Aorta (tissue), 5 donors: ENCODE measurements at places on chromosomes 2 and 18. TPM values are rescaled to one million over a fixed set of nuclear protein-coding genes. Genes with fewer than 3 reads are reported as not detected.

The TMEM247 gene
- total RNA-seq, result not detected

The ARHGAP28 gene
- 3.5 TPM for total RNA-seq

DNA sequence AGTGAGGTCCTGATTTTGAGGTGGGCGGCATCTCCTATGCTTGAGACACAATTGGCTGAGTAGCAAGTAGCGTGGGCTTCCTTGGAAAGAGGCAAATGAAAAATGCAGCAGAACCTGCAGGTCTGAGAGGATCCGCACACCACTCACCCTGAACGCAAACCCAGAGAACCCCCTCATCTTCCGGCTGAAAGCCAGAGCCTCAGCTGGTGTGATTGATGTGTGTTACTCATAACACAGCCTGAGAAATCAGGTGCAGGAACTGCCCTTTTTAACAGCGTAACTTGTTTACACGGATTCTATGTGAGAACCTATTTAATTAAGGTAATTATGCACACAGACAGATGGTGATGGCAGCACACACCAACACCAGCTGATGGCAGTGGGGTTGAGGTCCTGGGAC lies 123.4 kb downstream of the MRO start:
- H3K27ac ChIP-seq, result no peak overlapping the region
- H3K36me3 ChIP-seq, result no peaks in the 10 kb centered on the region
- no peaks in the 10 kb centered on the region for H3K4me1 ChIP-seq
- no peaks in the 10 kb centered on the region for H3K27me3 ChIP-seq
- no peak overlapping the region for H3K4me3 ChIP-seq

DNA sequence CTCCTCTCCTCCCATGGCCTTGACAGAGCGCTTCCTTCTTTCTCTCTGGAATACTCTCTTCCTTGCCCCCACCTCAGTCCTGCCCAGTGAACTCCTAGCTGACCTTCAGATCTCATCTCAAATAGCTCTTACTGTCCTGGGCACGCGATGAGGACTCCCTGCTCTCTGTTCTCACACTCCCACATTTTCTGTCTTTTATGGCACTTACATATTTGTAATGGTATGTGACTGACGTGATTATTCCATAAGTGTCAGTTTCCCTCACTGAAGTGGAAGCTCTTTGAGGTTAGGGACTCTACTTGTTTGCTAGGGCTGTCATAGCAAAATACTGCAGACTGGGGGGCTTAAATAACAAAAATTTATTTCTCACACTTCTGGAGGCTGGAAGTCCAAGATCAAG lies 1.7 kb upstream of the DYSF start:
- no peak overlapping the region for H3K4me3 ChIP-seq
- no peak for DNase-seq
- no peaks in the 10 kb centered on the region for H3K4me1 ChIP-seq
- peaks cover 1% of the 10 kb centered on the region for H3K36me3 ChIP-seq
- H3K27ac ChIP-seq, result no peak overlapping the region
- H3K27me3 ChIP-seq, result no peaks in the 10 kb centered on the region

DNA sequence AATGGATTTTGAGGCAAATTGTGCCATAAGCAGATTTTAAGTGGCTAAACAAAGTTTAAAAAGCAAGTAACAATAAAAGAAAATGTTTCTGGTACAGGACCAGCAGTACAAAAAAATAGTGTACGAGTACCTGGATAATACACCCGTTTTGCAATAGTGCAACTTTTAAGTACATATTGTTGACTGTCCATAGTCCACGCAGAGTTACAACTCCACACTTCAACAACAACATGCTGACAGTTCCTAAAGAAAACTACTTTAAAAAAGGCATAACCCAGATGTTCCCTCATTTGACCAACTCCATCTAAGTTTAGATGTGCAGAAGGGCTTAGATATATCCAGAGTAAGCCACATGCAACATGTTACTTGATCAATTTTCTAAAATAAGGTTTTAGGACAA lies 5.1 kb upstream of the STPG4 start:
- no peak overlapping the region for H3K4me3 ChIP-seq
- H3K27ac ChIP-seq, result no peak overlapping the region
- H3K27me3 ChIP-seq, result no peaks in the 10 kb centered on the region
- H3K4me1 ChIP-seq, result no peaks in the 10 kb centered on the region
- DNase-seq, result no peak
- peaks cover 9% of the 10 kb centered on the region for H3K36me3 ChIP-seq

GRCh38 chr2:208122248-208122647 lies 2.1 kb downstream of the CRYGD start:
- H3K4me3 ChIP-seq, result no peak overlapping the region
- peaks cover 2% of the 10 kb centered on the region for H3K27me3 ChIP-seq
- H3K36me3 ChIP-seq, result no peaks in the 10 kb centered on the region
- no peak overlapping the region for H3K27ac ChIP-seq
- no peak for DNase-seq

The CPS1 gene
- total RNA-seq, result 5.1 TPM

GRCh38 chr18:35982409-35983114 lies 10.1 kb downstream of the RMP24 start:
- no peaks in the 10 kb centered on the region for H3K27me3 ChIP-seq
- no peak overlapping the region for H3K4me3 ChIP-seq
- H3K36me3 ChIP-seq, result peaks cover 9% of the 10 kb centered on the region
- H3K4me1 ChIP-seq, result no peaks in the 10 kb centered on the region

The VRK2 gene
- 22.3 TPM for total RNA-seq

The SANBR gene
- 9.8 TPM for total RNA-seq
